ENCODE measurements at places on chromosomes 13 and 19. TPM values are rescaled to one million over a fixed set of nuclear protein-coding genes. Genes with fewer than 3 reads are reported as not detected.

LILRA1 gene
- 0.16 TPM for total RNA-seq

DLL3 gene
- total RNA-seq: not detected

KIR3DL1 gene
- not detected for total RNA-seq

- ATAC-seq: no peak
Measured at GRCh38 chr13:112111239-112111857, 44.4 kb downstream of the SOX1 start.

DNA sequence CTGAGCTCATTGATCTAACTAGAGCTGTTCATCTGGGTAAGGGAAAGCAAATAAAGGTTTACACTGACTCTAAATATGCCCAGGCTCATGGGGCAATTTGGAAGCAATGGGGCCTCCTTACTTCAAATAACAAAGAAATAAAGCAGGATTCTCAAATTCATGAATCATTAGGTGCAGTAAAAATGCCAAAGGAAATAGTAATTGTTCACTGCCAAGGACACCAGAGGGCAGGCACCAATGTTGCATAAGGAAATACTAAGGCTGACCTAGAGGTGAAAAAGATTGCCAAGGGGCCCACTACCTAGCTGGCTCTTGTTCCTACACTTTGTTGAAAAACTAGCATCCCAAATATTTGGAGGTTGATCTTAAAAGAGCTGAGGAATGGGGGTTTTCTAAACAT lies 1686.7 kb upstream of the MIR17HG start:
- ATAC-seq: no peak

DNA sequence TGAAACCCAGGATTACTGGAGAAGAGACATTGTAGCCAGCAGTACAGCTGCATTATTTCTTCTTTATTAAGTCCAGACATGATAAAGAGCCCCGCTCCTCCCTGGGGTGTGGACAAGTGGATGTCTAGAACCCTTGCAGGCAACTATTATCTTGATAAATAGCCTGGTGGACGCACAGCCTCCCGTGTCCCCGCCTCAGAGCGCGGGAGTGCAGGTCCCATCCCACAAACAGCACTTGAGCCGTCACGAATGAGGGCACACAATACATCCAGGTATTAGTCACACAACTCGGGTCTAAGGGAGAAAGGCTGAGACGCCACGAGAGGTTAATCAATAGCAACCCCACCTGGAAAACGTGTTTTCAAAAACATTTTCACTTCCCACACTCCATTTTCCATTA lies 213.2 kb upstream of the SOX1 start:
- ATAC-seq: no peak

DNA sequence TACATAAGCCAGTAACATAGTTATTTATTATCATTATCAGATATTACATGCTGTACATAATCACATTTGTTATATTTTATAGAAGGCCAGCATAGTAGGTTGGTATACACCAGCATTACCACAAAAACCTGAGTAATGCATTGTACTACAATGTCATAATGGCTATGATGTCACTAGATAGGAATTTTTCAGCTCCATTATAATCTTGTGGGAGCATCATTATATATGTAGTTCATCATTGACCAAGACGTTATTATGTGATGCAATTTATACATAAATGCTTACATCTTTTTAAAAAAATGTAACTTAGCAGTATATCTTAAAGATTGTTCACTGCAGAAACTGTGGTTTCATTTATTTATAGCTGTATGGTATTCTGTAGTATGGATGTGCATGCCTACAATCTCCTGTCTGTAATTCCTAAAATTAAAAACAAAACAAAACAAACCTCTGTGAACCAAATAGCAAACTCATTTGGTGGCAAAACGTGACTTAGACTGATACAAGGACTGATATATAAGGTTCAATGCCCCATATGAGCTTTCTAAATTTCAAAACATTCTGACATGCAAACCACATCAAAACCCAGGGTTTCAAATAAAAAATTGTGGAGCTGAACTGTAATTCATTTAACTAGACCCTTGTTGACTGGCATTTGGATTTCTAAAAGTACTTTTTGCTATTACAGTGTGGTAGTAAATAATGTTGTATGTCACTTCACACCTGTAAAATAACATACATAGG lies 250.9 kb downstream of the DLEU7 start:
- ATAC-seq: no peak

GRCh38 chr13:45490068-45490467 lies 25.3 kb downstream of the COG3 start:
- no peak for ATAC-seq

Data from esophagus mucosa (tissue), 1 donor.